ENCODE measurements at places on chromosomes 1 and 21. TPM values are rescaled to one million over a fixed set of nuclear protein-coding genes. Genes with fewer than 3 reads are reported as not detected.

The OR2T35 gene
- total RNA-seq, result not detected

The FCRL1 gene
- not detected for total RNA-seq

- no peak for DNase-seq
Measured at GRCh38 chr1:27973771-27974416, 14.1 kb downstream of the XKR8 start.

DNA sequence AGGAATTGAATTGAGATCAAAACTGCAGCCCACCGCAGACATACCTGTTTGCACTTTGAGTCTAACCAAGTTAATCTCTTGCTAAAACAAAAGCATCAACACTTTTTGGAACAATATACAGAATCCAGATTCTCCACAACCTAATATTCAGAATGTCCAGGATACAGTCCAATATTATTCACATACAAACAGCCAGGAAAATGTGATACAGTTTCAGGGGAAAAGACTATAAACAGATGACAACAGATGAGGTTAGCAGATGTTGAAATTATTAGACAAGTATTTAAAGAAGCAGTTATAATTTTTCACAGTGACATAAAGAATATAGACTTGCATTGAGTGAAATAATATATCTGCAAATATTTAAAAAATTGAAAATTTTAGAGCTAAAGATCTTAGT lies 678.1 kb upstream of the CXADR start:
- no peak for DNase-seq

- DNase-seq, result no peak
Measured at GRCh38 chr1:240607006-240607405, 4.9 kb downstream of the GREM2 start.

DNA sequence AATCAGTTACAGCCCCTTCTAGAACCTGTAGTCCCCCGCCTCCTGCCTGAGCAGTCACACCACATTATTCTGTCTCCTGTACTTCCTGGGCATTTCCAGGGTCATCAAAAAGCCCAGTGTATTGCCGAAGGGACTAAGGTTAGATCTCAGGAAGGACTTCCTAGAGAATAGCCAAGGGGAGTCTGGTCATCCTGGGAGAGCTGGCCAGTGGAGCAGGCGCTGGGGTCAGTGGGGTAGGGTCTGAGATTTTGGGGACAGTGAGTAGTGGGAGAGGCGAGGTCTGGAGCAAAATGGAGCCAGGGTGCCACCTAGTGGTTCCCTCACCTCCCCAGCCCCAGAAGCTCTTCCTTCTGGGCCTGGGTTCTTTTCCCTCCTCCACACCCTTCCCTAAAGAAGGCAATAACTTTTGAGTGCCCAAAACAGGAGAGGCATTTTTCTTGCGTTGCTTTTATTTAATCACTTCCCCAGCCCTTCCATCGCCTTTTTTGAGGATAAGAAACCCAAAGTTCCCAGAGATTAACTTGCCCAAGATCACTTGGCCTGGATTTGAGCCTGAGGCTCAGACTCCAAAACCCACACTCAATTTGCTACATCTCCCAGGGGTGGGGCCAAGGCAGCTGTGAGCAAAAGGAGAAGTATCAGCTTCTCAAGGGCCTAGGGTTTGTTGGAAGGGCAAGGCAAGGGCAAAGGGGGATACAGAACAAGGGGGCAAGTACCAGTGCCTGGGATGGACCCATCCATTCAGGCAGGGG lies 7.3 kb upstream of the PMVK start:
- DNase-seq, result peak; percentile 70

DNA sequence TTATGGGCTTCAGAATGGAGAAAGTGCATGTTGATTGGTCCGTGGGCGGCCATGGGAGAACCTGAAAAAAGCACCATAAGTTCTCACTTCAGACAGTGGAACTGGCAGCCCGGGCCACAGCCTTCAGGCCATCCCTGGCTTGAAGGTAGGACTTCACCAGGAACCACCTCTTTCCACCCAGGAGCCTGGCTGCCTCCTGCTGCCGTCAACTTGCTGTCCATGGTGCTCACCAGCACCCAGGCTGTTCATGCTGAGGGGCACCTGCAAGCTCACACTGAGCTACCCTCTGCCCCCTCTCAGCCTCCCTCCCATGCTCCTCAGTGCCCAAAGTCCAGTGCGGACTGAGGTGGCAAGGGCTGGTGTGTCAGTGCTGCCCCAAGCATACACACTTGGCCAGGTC lies 12.9 kb upstream of the FNBP1L start:
- DNase-seq, result no peak

- DNase-seq, result no peak
Measured at GRCh38 chr1:159646687-159647086, 59.1 kb downstream of the APCS start.

Measured in neural progenitor cell (in vitro differentiated cells).